ENCODE measurements at places on chromosomes 5 and 9. TPM values are rescaled to one million over a fixed set of nuclear protein-coding genes. Genes with fewer than 3 reads are reported as not detected.

Gene IFNB1
- not detected for total RNA-seq

GRCh38 chr9:35464141-35465025 is 25.5 kb upstream of the RUSC2 start:
- DNase-seq: no peak

GRCh38 chr5:22596404-22596970 is 256.7 kb downstream of the CDH12 start:
- DNase-seq: no peak

GRCh38 chr9:124437086-124437485 is 13.2 kb upstream of the ADGRD2 start:
- no peak for DNase-seq

Gene UNC5A
- total RNA-seq: 0.41 TPM

GRCh38 chr5:169350759-169351240 is 49.9 kb upstream of the SLIT3 start:
- peak; percentile 7 for DNase-seq

Gene CD14
- 15.7 TPM for total RNA-seq

Gene ZFYVE16
- total RNA-seq: 62.4 TPM

Gene MOB3B
- total RNA-seq: 4.2 TPM

GRCh38 chr9:28747351-28747985 is 1174.2 kb upstream of the C9orf72 start:
- peak; percentile 24 for DNase-seq

DNA sequence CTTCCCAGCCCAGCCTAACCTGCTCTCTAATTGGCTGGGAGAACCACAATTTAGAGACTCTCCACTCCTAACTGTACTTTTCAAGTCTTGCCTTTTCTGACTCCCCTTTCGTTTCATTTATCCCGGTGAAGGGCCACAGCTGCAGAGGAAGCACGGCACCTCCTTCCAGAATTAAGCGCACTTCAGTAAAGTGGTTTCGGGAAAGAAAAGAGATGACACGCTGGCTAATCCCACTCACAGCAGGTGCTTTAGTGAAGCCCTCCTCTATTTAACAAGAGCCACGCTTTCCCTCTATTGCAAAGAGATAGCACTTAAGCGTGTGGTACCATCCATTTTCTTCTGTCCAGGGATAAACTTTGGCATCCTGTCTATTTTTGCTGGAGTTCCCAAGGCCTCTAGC is 4.8 kb downstream of the DNAH5 start:
- peak; percentile 4 for DNase-seq

Gene NR2F1-AS1
- 16.7 TPM for total RNA-seq

Gene SOX30
- total RNA-seq: 0.10 TPM

Gene SHROOM1
- 2.9 TPM for total RNA-seq

- no peak for DNase-seq
These were observed 1185.5 kb upstream of the WWC1 start for GRCh38 chr5:167105941-167106340.

GRCh38 chr9:78369639-78370219 is 72.8 kb downstream of the PSAT1 start:
- peak; percentile 92 for DNase-seq

Gene CEL
- total RNA-seq: 0.41 TPM

Gene SH2D3C
- 13.6 TPM for total RNA-seq

Gene CORO2A
- 2.9 TPM for total RNA-seq

GRCh38 chr9:98568234-98568908 is 140.4 kb downstream of the GABBR2 start:
- no peak for DNase-seq

DNA sequence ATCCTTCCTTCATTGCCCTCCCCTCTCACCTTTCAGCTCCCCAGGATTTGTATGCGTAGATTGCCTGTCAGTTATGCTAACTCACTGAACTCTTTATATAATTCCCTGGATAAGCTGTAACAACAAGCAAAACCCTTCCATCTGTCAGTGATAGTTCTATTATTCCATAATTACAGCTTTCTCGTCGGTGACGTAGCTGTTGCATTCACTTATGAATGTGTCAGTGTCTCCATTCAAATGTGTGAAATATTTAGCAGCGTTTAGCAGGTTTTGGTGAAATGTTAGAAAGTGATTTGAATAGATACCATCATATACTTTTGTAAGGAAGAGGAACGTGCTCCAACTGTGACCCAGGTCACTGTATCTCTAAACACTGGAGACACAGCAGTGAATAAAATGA is 45.2 kb downstream of the PIP5K1B start:
- peak; percentile 8 for DNase-seq

Gene TOR1A
- total RNA-seq: 26.3 TPM

Gene CDKN2A
- total RNA-seq: not detected

Gene ABCA1
- 23.6 TPM for total RNA-seq

Gene TMEM167A
- 94.4 TPM for total RNA-seq

- no peak for DNase-seq
These were observed 66.4 kb downstream of the RETREG1 start for GRCh38 chr5:16550316-16550952.

Gene GRIN3A
- 0.21 TPM for total RNA-seq

DNA sequence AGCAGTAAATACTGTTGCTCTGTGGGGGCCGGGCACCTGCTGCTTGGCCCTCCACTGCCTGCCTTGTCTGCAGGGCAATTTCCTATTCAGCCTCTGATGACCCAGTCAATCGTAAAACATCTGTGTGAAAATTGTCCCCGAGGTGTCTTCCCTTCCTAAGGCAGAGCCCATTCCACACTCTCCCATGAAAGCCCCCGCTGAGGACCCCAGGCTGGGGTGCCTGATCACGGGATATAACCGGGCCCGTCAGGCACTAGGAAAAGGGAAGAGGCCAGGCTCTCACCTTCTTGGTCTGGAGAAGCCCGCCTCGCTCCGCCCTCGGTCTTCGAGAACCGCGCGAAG is 27.2 kb upstream of the SCGB3A1 start:
- DNase-seq: no peak

GRCh38 chr5:151315998-151316597 is 12.5 kb upstream of the SLC36A3 start:
- DNase-seq: peak; percentile 87

Gene EXOSC3
- 27.7 TPM for total RNA-seq

DNA sequence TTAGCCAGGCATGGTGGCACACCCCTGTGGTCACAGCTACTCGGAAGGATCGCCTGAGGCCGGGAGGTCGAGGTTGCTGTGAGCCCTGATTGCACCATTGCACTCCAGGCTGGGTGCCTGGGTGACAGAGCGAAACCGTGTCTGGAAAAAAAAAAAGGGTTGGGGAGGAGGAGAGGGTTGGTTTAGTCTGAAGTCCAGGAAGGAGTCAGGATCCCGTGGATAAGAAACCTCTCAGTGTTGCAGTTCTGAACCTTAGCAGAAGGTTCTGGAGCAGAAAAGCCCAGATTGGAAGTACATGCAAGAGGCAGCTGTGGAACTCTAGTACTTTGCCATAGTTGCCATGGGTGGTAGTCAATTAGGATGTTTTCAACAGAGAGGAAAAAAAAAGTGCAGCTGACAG is 125.2 kb upstream of the CPEB4 start:
- no peak for DNase-seq

All from tongue (tissue), 3 donors.